ENCODE measurements at places on chromosomes 13 and 19.

DNA sequence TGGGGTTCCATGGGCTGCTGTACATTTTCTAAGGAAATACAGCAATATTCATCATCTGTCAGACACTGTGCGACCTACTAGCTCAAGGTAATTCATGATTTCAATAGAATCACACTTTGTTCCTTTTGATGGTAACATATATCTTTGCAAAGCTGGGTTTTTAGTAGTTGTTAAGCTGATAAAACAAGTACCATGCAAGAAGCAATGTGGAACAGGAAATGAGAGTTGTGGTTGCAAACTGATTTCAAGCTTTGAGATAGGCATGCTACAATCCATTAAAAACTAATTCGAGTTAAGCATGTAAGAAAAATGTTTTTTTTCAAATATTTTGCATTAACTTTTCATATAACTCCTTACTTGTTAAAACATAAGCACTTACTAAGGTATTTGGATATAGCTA, 6.8 kb upstream of the MBNL2 start:
- DNase-seq, result no peak

DNA sequence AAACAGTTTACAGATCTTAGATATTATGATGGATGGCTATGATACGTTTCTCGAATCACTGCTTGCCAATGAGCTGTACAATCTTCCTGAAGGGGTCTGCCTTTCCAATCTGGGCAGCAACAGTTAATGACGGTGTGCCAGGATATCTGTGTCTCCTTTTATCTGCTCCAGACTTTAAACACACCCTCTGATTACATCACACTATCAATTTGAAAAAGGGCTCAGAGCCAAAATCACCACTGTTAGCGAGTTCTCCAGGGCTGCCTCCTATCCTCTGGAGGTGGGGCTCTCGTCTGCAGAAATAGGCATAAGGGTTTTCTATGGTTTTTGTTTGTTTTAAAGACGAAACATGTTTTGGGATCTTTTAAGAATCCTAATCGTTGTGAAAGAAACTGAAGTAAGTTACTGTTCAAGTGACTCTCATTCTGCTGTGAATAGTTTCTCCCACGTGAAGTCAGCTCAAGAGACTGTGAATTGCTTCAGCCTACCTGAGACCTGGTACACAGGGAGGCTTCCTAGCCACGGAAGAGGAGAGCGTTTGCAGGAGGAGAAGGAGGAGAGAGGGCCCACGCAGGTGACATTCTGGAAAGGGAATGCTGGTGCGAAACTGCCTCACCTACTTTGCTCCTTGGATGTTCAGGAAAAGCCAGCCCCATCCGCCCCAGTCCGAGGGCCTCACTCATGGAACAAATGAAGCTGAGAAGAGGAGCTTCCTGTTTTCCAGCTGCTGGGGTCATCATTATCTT, 15.2 kb upstream of the GJA3 start:
- no peak for DNase-seq

DNA sequence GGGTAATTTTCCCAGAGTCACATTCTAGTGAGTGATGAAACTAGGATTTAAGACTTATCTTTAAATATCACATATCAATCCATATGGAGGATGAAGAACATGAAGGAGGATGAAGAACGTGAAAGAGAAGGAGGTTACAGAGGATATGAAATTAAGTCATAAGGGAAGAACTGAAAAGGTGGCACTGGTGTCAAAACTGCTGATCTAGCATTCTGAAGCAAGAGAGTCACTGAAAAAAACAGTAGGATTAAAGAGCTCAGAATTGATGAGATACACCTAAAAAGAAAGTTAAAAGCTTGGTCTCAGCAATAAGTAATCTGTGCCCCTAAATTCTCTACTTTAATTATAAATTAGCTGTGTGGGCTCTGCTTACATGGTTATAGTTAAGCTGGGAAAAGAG, 156.5 kb downstream of the KCTD12 start:
- DNase-seq, result no peak

DNA sequence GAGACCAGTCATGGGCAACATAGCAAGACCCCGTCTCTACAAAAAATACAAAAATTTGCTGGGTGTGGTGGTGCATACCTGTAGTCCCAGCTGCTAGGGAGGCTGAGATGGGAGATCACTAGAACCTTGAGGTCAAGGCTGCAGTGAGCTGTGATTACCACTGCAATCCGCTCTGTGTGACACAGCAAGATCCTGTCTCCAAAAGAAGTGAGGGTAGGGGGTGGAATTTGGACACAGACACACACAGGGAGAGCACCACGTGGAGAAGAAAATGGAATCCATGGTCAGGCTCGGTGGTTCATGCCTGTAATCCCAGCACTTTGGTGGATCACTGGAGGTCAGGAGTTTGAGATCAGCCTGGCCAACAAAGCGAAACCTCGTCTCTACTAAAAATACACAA, 8.7 kb downstream of the TNFSF9 start:
- no peak for DNase-seq

Data from inflammatory macrophage treated with lipopolysaccharide for 1 hour (primary cell).